ENCODE measurements at places on chromosomes 2 and 18.

- DNase-seq = no peak
Measured at GRCh38 chr2:169301596-169302335, 60.6 kb downstream of the LRP2 start.

DNA sequence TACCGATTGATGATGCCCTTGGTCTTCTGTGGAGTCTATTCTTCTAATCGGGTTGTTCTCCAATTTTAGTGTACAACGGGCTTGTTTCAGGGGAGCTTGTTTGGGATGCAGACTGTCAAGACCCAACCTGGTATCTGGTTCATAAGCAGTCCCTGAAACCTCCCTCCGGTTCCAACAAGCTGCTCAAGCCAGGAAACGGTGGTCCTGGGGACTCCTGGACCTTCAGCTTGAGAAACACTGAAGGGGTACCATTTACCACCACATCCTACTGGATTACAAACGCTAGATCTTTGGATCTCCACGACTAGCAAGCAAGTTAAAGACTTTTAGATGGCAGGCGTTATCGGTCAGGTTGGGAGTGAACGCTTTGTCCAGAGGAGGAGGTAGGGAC, 2.0 kb downstream of the BCL2 start:
- DNase-seq = no peak

DNA sequence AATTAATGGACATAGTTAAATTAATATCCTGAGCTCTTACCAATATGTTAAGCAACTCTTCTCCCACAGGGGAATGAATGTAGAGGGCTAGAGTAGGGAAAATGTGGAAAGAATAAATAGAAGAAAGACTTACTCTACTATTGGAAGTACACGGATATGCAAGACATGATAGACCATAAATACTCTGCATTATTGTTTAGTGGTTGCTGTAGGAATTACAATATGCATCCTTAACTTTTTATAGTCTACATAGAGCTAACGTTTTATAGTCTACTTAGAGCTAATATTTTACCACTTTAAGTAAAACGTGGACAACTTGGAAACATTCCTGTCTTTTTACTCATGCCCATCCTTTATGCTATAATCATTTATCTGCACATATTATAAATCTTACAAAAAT, 163.8 kb upstream of the GALNT5 start:
- DNase-seq = no peak

- DNase-seq = no peak
Measured at GRCh38 chr2:161943011-161943410, 131.0 kb downstream of the DPP4 start.

- DNase-seq = no peak
Measured at GRCh38 chr18:40019797-40020392, 1935.1 kb upstream of the PIK3C3 start.

- DNase-seq = no peak
Measured at GRCh38 chr2:60976875-60977561, 40.5 kb upstream of the PEX13 start.

GRCh38 chr2:227853204-227853629, 18.2 kb upstream of the DAW1 start:
- no peak for DNase-seq

- no peak for DNase-seq
Measured at GRCh38 chr18:11996190-11996754, 15.0 kb downstream of the IMPA2 start.

GRCh38 chr2:32119161-32119560, 46.5 kb upstream of the SLC30A6 start:
- DNase-seq = no peak

GRCh38 chr2:208139447-208139846, 6.5 kb downstream of the CRYGB start:
- DNase-seq = no peak

DNA sequence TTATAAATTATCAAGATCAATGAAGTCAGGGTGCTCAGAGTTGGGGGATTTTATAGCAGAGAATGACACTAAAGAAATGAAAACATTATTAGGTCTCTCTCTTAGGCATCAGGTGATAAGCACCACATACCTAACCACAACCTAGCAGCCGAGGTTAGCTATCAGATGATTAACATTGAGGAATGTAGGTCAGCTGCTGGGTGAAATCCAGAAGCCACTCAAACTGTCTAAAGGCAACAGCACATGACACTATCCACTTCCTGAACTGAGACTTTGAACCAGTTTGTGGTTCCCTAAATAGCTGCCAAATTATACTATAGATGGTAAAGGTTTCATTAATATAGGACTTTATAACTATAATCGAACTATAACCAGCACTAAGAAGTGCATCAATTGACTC, 4.7 kb downstream of the EPG5 start:
- no peak for DNase-seq

DNA sequence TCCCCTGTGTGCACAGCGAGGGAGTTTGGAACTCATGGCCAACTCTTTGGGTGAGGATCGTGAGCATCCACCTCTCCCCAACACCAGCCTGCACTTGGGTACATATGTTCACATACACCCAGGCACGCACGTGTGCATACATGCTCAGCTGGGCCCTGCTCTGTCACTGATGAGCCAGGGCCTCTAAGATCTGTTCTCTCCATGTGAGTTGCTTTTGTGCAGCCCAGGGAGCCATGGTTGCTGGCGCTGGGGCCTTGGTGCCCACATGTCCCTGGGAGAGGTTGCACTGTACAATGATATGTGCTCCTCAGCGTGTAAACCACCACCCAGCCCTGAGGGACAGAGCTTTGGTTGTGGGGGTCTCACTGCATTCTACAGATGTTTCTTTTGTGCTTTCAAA, 44.1 kb downstream of the KLHL29 start:
- DNase-seq = no peak

- DNase-seq = no peak
Measured at GRCh38 chr18:13406049-13406615, 187.6 kb downstream of the LDLRAD4 start.

- DNase-seq = no peak
Measured at GRCh38 chr2:112887964-112888749, 22.8 kb upstream of the IL37 start.

GRCh38 chr2:239949075-239949474, 76.1 kb downstream of the NDUFA10 start:
- no peak for DNase-seq

DNA sequence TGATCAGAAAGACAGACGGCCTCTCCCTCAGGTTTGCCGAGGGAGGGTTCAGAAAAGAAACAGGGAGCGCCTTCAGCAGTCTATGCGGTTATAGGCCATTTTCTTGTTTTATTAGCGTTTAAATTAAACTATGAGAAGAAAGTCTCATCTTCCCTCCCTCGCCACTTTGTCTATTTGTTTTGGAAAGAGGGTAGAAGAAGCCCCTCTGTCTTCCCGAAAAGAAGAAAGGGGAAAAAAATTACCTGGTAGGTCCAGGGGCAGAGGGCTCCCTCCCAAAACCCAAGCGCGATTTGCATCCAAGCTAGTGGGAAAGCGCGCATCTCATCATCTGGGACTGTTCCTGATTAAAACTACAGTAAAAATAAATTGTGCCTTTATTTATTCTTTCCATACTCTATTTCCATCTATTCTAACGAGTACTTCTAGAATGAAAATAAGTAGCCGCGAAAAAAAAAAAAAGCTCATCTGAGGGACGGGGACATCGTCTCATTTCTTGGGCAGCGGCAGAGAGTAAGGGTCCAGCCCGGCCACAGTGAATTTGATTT, 2.4 kb downstream of the PAX8 start:
- DNase-seq = no peak

DNA sequence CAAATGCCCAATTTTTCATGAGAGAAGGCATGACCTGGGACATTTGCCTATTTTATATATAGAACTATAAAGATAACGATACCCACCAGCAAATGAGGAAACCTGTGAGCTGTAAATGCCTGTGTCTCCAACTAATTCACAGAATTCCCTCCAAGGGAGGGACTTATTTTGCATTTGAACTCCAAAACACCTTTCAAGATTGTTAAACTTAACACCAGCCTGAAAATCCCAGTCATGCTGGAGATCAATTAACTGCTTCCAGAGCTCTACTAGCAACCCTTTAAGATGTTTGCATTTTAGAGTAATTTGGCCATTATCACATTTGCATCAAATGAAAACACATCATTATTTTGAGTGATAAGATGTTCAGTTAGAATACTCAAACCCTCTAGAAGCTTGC, 68.1 kb upstream of the KLHL14 start:
- no peak for DNase-seq

GRCh38 chr2:39142904-39143605, 22.2 kb upstream of the SOS1 start:
- no peak for DNase-seq

GRCh38 chr2:182412858-182413257, 14.0 kb downstream of the PDE1A start:
- no peak for DNase-seq

DNA sequence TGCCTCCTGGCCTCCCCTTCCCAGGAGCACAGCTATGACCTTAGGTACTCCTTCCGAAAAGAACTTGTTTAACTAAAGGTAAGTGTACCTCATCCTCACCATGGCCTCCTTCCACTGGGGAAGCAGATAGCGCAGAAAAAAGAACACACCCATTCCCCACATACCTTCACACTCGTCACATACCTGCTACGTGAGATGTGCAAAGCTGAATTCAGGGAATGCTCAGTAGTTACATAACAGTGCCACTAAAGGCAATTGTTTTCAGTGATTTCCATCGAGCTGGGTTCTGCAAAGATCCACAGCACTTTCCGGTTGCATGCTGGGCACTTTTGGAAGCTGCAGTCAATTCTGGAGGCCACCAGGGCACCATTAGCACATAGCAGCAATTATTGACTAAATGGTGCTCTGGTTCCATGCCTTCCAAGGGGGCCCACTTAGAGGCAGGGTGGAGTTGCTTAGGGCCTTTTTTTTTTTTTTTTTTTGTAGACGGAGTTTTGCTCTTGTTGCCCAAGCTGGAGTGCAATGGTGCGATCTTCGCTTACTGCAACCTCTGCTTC, 41.0 kb downstream of the PAX8 start:
- DNase-seq = no peak

GRCh38 chr2:27431395-27431794, 3.0 kb downstream of the NRBP1 start:
- DNase-seq = no peak

GRCh38 chr2:45432406-45432805, 178.7 kb downstream of the SRBD1 start:
- DNase-seq = no peak

- no peak for DNase-seq
Measured at GRCh38 chr2:180753809-180754761, 226.3 kb upstream of the UBE2E3 start.

DNA sequence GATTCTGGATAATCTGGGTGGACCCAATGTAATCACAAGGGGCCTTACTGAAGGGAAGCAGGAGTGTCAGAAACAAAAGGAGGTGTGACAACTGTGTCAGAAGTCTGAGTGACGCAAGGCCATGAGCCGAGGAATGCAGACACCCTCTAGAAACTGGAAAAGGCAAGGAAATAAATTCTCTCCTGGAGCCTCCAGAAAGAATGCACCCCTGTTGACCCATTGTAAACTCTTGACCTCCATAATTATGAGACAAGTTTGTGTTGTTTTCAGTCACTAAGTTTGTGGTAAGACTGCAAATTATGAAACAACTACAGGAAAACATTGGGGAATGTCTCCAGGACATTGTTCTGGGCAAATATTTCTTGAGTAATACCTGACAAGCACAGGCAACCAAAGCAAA, 47.3 kb upstream of the B3GNT7 start:
- DNase-seq = no peak

GRCh38 chr2:27303093-27304025, 4.9 kb downstream of the UCN start:
- no peak for DNase-seq

DNA sequence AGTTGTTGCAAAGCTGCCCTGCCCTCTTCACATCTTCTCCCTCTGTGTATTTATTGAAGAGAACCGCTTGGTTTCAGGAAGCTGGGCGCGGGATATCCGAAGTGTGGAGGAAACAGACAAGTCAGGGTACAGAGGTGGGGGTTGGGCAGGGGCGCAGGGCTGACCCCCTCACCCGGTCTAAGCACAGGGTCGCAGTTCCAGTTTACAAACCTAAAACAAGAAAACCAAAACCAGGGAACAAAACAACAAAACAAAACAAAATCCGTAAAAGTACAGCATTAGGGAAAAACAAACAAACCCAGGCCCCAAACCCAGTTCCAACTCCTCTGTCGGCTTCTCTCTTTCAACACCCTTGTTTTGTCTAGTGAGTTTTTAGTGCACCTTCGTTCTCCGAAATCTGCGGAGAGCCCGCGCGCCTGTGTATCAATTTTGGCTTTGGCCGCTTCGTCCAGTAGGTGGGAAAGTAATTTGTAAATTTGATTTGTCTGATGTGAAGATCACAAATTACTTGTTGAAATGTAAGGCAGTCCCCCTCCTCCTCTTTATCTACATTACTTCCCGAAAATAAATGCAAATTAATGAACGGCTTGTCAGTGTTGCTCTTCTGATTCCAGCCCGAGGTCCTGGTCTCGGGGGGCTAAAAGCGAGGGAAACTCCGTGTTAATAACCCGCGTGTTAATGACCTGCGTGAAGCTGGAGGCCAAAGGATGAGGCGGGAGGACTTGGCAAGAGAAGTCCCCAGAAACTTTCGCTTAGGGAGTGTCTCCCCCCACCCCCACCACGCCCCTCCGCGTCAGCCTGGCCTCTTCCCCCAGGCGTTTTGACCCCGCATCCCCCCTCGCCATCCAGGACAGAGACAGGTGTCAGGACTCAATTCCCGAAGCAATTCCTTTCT, 6.9 kb downstream of the OTX1 start:
- peak; percentile 2 for DNase-seq

GRCh38 chr2:9771481-9772017, 71.7 kb upstream of the TAF1B start:
- no peak for DNase-seq

DNA sequence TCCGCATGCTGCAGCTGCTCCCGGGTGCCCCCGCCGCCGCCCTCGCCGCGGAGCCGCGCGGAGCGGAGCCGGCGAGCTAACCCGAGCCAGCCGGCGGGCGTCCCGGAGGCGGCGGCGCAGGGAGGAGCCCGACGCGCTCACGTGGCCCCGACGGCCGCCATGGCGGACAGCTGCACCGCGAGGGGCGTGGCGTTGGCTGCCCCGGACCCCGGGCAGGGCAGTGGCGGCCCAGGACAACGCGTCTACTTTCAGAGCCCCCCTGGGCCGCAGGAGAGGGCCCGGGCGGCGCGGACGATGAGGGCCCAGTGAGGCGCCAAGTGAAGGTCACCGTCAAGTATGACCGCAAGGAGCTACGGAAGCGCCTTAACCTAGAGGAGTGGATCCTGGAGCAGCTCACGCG, 30.0 kb upstream of the CCNYL1 start:
- no peak for DNase-seq

DNA sequence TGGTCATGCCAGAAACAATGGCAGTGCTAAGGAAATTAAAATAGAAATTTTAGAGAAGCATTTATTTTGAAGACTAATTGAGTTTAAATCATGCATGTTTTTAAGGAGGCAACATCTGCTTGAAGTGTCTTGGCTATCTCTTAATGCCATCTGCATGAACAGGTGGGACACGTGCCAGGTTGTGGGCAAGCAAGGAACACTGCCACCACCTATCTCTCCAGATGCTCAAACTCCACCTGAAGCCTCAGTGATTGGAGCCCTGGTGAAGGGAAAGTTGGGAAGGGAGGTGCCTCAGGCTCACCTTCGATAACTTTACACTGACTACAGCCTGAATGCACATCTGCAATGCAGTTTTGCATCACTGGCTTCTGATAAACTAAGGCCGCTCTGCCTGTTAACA, 91.5 kb downstream of the TPGS2 start:
- no peak for DNase-seq

- DNase-seq = no peak
Measured at GRCh38 chr2:236711440-236711839, 141.8 kb downstream of the ACKR3 start.

- peak; percentile 67 for DNase-seq
Measured at GRCh38 chr2:119641562-119642258, 37.3 kb upstream of the TMEM177 start.

Measured in stimulated activated CD4-positive, alpha-beta T cell treated with anti-CD3 and anti-CD28 coated beads, Interleukin-12 subunit alpha, Interleukin-12 subunit beta, amount 100 ng/mL, for 24 hours (primary cell).